ENCODE measurements at places on chromosomes 2 and 18. TPM values are rescaled to one million over a fixed set of nuclear protein-coding genes. Genes with fewer than 3 reads are reported as not detected.
A peak's percentile ranks its signal among the peaks of the same experiment; 100 is the strongest.

- no peaks in the 10 kb centered on the region for H3K27me3 ChIP-seq
- no peak overlapping the region for H3K27ac ChIP-seq
- H3K4me3 ChIP-seq: no peak overlapping the region
- no peaks in the 10 kb centered on the region for H3K36me3 ChIP-seq
- DNase-seq: no peak
Measured at GRCh38 chr2:229640636-229641035, 73.7 kb downstream of the DNER start.

- H3K27me3 ChIP-seq: no peaks in the 10 kb centered on the region
- no peak for DNase-seq
- no peaks in the 10 kb centered on the region for H3K4me1 ChIP-seq
- no peaks in the 10 kb centered on the region for H3K36me3 ChIP-seq
- H3K4me3 ChIP-seq: no peak within 1 kb of the TSS
Measured at GRCh38 chr2:224716201-224716600, at the start of gene CCDC195. CCDC195 (minus strand) TSS chr2:224716365; CDS start chr2:224716365, 0 bp downstream.

- H3K4me3 ChIP-seq: no peak overlapping the region
- no peaks in the 10 kb centered on the region for H3K27me3 ChIP-seq
- no peak for DNase-seq
- no peak overlapping the region for H3K27ac ChIP-seq
Measured at GRCh38 chr18:70329071-70329470, 40.2 kb downstream of the SOCS6 start.

DNA sequence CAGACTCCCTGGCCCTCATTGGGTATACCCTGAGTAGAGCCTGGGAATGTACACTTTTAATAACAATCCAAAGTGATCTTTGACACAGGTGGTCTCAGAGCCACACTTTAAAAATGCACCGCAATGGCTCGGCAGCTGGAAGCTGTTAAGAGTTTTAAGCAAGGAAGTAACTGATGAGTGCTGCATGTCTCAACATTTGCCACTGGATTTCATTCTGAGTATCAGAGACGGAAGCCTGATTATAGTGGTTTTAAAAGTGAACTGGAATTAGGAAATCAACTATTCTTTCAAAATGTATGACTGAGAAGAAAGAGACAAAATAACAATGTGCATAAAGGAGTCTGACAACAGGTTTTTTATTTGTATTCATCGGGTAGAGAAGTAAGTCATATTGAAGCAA, 7.5 kb downstream of the MBOAT2 start:
- no peak overlapping the region for H3K27ac ChIP-seq
- H3K36me3 ChIP-seq: no peaks in the 10 kb centered on the region
- H3K27me3 ChIP-seq: no peaks in the 10 kb centered on the region

The AP1S3 gene
- 34.3 TPM for total RNA-seq

GRCh38 chr18:23661735-23662308, 889 bp downstream of the ANKRD29 start:
- no peaks in the 10 kb centered on the region for H3K36me3 ChIP-seq
- peak overlapping the region; percentile 97 for H3K4me3 ChIP-seq
- H3K27me3 ChIP-seq: no peaks in the 10 kb centered on the region
- peak overlapping the region; percentile 10 for H3K27ac ChIP-seq

DNA sequence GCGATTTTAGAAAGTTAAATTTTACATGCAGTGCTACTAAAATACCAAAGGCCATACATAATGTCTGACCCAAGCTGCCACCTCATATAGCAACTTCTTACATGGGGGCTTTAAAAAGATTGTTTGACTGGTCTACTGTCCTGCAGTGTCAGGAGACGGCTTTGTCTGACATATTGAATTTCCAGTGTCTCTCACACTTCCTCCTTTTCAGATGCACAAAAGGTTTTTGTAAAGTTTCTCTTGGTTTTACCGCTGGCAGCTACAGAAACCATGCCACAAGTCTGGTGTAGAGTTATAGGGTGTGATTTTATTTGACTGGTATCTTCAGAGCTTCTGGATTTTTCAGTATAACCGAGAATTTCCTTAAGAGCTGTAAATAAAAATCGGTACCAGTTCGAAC, 1.1 kb upstream of the ASAP2 start:
- H3K27me3 ChIP-seq: no peaks in the 10 kb centered on the region
- H3K36me3 ChIP-seq: 0 out of 2 replicates have a peak, but pooled peaks cover 4% of the 10 kb centered on the region
- peak overlapping the region; percentile 67 for H3K4me3 ChIP-seq
- DNase-seq: no peak
- peaks cover 34% of the 10 kb centered on the region for H3K4me1 ChIP-seq

The PRSS56 gene
- not detected for total RNA-seq

The PCARE gene
- total RNA-seq: not detected

The DNAJC5G gene
- not detected for total RNA-seq

The GLI2 gene
- total RNA-seq: 30.3 TPM

DNA sequence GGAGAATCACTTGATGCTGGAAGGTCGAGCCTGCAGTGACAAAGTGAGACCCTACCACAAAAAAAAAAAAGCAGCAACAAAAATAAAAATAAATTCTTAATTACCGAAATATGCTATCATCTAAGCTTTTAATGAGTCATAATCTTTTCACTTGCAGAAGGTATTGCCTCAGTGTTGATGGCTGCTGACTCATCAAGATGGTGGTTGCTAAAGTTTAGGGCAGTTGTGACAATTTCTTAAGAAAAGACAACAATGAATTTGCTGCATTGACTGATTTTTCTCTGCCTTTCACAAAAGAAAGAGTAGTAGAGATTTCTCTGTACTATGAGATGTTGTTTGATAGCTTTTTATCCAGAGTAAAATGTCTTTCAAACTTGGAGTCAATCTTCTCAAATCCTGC, 1809.0 kb downstream of the SUCLG1 start:
- no peak for DNase-seq
- H3K27me3 ChIP-seq: no peaks in the 10 kb centered on the region
- no peak overlapping the region for H3K27ac ChIP-seq
- no peaks in the 10 kb centered on the region for H3K4me1 ChIP-seq
- H3K4me3 ChIP-seq: no peak overlapping the region

DNA sequence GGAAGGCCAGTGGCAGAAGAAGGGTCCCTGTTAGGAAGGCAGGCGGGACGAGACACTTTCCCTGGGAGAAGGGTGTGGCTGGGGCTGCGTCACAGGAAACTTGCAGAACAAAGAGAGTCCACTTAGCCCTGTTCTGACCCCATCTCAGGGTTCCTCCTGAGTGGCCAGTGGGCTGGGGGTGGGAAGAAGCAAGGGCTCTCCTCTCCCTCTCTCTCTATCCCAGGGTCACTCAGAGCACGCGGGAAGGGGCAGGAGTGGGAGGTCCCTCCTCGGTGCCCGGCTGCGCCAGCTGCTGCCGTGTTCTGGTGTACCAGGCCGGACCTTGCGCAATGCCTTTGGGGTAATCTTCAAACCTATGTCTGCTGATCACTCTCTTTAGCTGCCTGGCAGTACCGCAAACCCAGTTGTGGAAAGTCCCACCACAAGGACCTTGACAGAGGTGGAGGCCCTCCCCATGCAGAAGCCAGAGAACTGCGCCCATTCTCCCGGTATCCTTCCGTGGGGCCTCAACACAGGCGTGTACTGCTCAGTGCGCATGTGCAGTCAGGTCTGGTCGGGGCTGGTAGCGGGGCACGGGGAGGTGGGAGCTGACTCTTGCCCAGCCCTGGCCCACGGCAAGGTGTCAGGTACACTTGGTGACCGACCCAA, 47.8 kb upstream of the ST3GAL5 start:
- no peak for DNase-seq
- peaks cover 14% of the 10 kb centered on the region for H3K4me1 ChIP-seq
- no peaks in the 10 kb centered on the region for H3K36me3 ChIP-seq
- no peak overlapping the region for H3K27ac ChIP-seq
- H3K4me3 ChIP-seq: no peak overlapping the region

GRCh38 chr2:215933151-215933550, 80.2 kb downstream of the MREG start:
- DNase-seq: peak; percentile 85
- no peaks in the 10 kb centered on the region for H3K36me3 ChIP-seq
- H3K27me3 ChIP-seq: no peaks in the 10 kb centered on the region
- peak overlapping the region; percentile 60 for H3K27ac ChIP-seq
- no peak overlapping the region for H3K4me3 ChIP-seq

The CCDC148 gene
- 0.46 TPM for total RNA-seq

DNA sequence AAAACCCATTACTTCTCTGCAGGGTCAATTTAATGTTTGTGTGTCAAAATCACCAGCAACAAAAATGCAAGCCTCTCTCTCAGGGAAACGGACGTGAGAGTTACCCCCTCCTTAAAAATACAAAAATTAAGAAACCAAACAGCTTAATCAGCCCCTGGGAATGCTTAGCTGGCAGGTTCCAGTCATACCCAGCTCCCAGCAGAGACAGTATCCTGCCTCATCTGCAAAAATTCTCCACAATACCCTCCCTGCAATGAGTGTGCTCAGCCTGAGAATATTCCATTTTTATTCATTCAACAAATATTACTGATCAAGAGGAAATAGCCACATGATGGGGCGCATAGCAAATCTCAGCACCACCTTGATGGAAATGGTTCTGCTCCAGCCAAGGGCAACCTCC, 36.3 kb downstream of the ST8SIA5 start:
- H3K27me3 ChIP-seq: no peaks in the 10 kb centered on the region
- H3K36me3 ChIP-seq: no peaks in the 10 kb centered on the region
- no peak overlapping the region for H3K27ac ChIP-seq
- no peak for DNase-seq

- no peak overlapping the region for H3K27ac ChIP-seq
- H3K27me3 ChIP-seq: no peaks in the 10 kb centered on the region
- H3K4me1 ChIP-seq: peaks cover 24% of the 10 kb centered on the region
- H3K36me3 ChIP-seq: no peaks in the 10 kb centered on the region
- no peak overlapping the region for H3K4me3 ChIP-seq
- no peak for DNase-seq
Measured at GRCh38 chr2:64880193-64880951, 108.8 kb upstream of the SLC1A4 start.

DNA sequence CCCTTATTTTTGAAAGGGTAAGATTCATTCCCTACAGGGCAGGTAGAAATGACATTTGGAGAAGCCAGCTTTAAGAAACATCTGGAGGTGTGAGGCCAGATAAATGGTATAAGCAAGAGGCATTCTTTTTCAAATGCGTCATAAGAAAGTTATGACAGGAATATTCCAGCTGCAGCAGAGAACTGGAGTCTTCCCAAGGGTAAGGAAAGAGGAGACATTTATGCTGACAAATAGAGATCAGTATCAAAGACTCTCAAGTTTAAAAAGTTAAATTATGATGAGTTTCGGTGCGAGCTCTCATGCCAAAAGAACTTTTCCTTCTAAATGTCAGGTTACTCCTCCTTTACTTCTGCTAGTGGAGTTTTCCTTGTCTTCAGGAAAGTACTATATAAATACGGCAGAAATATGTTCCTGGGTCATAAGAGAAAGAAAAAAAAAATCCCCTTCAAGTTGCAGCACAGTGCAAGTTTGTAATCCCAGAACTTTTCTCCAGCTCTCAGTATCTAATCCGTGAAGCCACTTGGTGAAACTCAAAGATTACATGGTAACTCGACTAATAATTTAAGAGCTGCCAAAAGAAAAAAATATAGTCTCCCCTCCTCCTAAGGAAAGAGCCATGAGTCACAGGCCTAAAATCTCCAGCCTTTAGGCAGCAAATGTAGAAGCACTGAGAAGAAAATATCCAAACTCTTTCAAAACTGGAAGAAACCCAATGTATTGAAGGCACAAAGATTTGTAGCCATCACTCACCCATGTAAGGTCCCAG, 428.1 kb downstream of the MEIS1 start:
- 0 out of 2 replicates have a peak overlapping the region, but pooled peaks have one; percentile 7 for H3K27ac ChIP-seq
- peak; percentile 48 for DNase-seq
- no peaks in the 10 kb centered on the region for H3K27me3 ChIP-seq
- H3K4me3 ChIP-seq: no peak overlapping the region

The RMND5A gene
- total RNA-seq: 23.4 TPM

DNA sequence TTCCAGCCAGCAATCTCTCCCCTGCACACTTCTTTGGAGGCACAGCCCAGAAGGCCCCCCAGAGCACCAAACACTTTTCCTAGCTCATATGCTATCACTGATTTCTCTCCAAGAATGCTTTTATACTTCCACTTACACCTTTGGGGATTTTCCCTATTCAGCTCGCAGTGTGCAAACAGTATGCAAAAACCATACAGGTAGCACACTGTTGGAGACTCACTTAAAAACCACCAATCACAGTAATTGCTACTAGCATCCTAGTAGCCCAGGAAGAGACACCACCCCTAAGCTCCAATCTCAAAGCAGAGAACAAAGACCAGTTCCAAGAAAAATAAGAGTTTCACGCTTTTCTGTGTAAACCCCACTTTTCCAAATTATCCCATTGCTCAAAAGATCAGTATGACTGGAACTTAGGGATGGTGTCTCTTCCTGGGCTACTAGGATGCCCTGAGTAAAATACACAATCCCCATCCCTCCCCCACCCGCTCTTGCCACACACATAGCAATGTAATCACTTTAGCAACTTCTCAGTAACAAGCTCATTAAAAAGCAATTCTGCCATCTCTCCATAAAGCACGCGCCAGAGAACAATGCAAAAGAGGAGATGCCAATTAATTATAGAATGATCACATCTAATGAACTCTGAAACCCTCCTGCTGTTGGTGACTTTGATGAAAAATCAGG, 43.0 kb downstream of the KLF7 start:
- H3K4me1 ChIP-seq: peaks cover 32% of the 10 kb centered on the region
- no peaks in the 10 kb centered on the region for H3K36me3 ChIP-seq
- no peak for DNase-seq
- no peaks in the 10 kb centered on the region for H3K27me3 ChIP-seq
- peak overlapping the region; percentile 50 for H3K27ac ChIP-seq
- H3K4me3 ChIP-seq: no peak overlapping the region

- H3K27ac ChIP-seq: no peak overlapping the region
- peaks cover 57% of the 10 kb centered on the region for H3K36me3 ChIP-seq
- no peak for DNase-seq
- H3K27me3 ChIP-seq: no peaks in the 10 kb centered on the region
- peaks cover 3% of the 10 kb centered on the region for H3K4me1 ChIP-seq
- no peak overlapping the region for H3K4me3 ChIP-seq
Measured at GRCh38 chr2:231094736-231095346, 30.0 kb downstream of the HTR2B start.

- H3K4me1 ChIP-seq: no peaks in the 10 kb centered on the region
- H3K27ac ChIP-seq: no peak overlapping the region
- no peaks in the 10 kb centered on the region for H3K27me3 ChIP-seq
- H3K4me3 ChIP-seq: no peak overlapping the region
- DNase-seq: no peak
- no peaks in the 10 kb centered on the region for H3K36me3 ChIP-seq
Measured at GRCh38 chr2:10233131-10234012, 69.3 kb upstream of the HPCAL1 start.
